NAMALWA (cell line): ENCODE measurements at places on chromosomes 6 and 20.

DNA sequence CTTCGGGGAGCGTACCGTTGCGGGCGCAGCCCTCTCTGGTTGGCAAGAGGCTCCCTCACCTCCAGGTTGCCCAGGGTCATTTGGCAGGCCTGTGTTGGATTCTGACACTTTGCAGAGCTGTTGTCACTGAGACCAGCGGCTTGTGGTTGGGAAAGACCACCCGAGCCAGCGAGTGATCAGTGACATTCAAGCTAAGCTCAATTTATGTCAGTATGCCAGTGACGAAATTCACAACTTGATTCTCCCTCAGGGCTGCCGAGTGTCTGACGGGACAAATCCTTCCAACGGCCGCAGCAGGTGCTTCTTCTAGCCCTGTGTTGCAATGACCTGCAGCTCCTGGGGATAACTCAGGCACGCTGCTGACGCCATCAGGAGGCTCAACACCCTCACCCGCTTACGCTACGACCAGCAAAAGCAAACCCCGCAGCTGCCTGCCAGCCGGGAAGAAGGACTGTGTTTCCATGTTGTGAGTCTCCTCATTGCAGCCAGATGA lies 16.9 kb upstream of the SLC22A2 start:
- no peak for DNase-seq

GRCh38 chr20:31662372-31662854 lies 24.7 kb downstream of the COX4I2 start:
- no peak for DNase-seq

DNA sequence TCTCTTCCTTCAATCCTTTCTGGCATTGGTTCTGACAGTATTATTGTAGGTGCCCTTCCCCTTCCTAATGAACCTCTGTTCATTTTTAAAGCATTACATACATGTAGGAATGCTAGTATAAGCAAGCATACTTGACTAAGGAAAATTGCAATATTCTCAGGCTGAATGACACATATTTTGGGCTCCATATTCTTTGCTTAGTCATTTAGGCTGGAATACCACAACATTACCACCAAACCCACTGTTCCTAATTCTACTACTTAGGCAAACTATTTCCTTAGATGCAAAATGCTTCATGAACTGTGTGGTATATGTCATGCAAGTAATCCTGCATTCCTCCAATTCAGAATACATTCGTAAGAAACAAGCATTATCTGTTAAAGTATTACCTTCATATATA lies 113.9 kb downstream of the PRDM1 start:
- DNase-seq = no peak

DNA sequence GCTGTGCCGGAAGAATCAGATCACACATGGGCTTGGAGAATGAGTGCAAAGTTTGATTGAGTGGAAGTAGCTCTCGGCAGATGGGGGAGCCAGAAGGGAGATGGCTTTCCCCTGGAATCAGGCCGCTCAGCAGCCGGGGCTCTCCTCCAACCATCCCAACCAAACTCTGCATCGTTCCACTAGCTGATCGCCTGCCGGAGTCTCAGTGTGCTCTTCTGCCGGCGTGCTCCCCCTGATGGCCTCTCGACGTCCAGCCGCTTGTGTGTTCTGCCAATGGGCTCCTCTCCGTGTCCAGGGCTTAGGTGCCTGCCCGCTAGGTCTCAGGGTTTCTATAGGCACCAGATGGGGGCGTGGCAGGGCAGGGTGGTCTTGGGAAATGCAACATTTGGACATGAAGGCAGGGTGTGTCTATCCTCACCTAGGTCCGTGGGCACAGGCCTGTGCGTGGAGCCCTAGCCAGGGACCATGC lies 4.9 kb upstream of the BIRC7 start:
- no peak for DNase-seq

DNA sequence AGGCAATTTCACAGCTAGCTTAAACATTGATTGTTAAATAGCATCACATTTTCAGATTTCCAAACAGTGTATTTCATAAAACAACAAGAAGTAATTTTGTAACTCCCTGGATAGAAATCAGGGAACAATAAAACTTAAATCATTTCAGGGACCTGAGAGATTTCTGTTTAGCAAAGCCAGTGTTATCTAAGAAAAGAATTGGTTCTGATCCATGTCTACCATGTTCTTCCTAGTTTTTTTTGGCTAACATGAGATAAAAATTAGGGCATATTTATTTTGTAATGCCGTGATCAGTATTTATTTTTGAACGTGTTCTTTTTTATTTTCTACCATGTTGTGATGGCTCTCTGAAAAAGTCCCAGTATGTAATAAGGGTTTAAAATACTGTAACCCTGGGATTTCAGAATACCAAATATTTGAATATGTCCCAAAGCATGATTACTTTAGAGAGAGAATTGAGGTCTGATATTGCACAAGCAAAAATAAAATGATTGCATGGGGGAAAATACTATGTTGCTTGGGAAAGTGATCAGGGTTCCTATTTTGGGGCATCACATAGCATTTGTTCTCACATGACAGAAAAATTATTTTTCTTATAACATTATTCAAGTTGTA lies 188.7 kb upstream of the CEP162 start:
- DNase-seq = no peak

DNA sequence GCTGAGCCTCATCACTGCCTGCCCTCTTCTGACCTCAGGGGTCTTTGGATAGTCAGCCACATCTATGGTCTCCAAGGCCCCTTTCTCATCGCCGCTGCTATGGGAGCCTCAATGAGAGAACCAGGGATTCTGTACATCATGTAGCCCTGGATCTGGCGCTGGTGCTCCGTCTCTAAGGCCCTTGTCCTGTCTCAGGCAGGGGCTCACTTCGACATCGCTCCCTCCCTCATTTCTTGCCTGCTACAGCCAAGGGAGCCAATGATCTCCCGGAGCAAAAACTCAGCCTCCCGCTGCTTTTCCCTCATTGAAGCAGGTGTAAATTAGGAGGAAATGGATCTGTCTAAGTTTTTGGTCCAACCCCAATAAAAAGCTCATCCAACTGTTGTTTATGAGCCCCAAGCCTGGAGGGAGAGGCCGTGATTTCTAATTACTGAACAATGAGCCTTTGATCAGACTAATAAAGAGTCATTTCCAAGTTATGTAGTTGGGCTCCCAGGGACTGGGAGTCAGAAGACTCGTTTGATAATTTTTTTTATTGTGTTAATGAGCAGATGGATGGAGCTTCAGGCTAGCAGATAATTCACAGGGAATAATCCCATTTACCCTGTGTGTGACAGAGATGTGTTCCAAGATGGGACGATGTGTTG lies 30.9 kb downstream of the LBP start:
- DNase-seq = no peak

- DNase-seq = no peak
Observed at GRCh38 chr6:41785689-41786450, 1.6 kb upstream of the TOMM6 start.

GRCh38 chr6:152012227-152012626 lies 204.7 kb downstream of the ESR1 start:
- DNase-seq = no peak

- DNase-seq = no peak
Observed at GRCh38 chr6:169231790-169232506, 21.7 kb downstream of the THBS2 start.

DNA sequence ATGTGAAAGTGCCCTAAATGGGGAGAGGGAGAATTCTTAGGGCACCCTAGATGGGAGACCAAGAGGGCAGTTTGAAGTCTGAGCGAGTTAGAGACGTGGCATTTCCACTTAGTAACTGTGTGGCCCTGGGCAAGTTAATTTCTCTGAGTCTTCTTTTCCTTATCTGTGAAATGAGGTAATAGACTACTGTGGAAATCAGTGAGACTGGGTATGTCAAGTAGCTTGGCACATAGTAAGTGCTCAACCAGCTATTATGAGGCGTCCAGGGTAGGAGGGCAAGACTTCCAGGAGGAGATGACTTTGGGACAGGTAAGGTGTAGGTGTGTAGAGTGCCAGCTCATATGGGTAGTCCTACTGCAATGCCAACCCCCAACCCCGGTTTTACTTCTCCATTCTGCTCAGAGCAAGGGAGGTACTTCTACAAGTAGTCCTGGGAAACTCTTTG lies 770 bp downstream of the KIF3B start:
- peak; percentile 54 for DNase-seq

DNA sequence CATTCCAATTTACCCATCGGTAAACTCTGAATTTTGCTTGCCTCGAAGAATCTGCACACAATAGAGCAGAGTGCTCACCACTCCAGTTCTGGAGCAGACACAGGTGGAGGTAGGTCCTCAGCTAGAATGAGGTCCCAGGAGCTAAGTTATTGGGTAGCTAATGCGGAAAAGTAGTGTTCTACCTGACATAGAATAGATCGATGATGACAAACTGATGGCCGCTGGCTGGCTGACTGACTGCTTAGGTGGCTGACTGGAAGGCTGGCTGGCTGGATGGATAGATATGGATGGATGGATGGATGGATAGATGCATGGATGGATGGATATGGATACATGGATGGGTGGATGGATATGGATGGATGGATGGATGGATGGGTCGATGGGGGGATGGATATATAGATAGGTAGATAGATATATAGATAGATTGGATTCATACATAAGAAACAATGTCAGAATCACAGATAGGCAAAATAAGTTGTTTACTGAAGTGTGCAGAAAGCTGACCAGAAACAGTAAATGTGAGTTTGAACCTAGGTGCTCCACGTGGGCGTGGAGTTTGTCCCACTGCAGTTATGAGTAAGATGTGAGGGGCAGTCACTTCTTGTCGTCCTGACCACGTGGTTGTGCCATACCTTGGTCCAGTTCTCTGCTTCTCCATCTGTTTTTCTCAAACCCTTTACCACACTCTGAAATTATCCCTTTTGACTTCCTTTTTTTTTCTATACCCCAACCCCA lies 62.1 kb downstream of the TBXT start:
- no peak for DNase-seq
